ENCODE measurements at places on chromosomes 7 and 10.
A peak's percentile ranks its signal among the peaks of the same experiment; 100 is the strongest.

DNA sequence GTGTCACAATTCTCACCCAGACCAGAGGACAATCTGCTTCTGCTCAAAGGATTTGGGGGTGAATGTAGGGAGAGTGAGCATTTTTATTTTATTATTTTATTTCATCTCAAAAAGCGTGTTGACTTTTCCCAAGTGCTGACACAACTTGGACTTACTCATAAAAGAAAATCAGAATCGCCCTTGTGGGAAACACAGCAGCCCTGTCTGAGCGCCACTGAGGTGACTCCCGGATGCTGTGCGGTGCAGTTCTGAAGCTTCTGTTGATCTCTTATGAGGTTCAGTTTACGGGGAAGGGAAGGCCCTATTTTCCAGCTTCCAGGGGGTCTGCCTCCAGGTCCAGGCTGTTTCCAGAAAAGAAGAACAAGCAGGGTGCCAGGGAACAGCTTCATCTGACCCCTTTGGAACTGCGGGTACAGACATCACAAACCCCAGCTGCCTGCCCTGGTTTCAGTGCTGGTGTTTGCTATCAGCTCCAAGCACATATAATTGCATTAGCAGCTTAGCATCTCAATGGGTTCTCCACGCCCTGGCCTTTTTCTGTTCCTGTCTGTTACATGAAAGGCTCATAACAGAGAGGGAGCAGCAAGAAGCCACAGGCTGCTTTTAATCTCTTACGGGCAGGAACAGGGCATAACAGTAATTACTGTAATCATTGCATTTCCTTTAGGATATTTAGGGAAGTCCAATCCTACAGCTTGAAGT, 52.4 kb downstream of the PARP12 start:
- no peak for DNase-seq

- no peak for DNase-seq
These were observed 15.3 kb upstream of the MAPK8 start for GRCh38 chr10:48291190-48291589.

GRCh38 chr10:99937630-99938029, 72.1 kb downstream of the DNMBP start:
- no peak for DNase-seq

- no peak for DNase-seq
These were observed 7.1 kb upstream of the FAM107B start for GRCh38 chr10:14781763-14782162.

DNA sequence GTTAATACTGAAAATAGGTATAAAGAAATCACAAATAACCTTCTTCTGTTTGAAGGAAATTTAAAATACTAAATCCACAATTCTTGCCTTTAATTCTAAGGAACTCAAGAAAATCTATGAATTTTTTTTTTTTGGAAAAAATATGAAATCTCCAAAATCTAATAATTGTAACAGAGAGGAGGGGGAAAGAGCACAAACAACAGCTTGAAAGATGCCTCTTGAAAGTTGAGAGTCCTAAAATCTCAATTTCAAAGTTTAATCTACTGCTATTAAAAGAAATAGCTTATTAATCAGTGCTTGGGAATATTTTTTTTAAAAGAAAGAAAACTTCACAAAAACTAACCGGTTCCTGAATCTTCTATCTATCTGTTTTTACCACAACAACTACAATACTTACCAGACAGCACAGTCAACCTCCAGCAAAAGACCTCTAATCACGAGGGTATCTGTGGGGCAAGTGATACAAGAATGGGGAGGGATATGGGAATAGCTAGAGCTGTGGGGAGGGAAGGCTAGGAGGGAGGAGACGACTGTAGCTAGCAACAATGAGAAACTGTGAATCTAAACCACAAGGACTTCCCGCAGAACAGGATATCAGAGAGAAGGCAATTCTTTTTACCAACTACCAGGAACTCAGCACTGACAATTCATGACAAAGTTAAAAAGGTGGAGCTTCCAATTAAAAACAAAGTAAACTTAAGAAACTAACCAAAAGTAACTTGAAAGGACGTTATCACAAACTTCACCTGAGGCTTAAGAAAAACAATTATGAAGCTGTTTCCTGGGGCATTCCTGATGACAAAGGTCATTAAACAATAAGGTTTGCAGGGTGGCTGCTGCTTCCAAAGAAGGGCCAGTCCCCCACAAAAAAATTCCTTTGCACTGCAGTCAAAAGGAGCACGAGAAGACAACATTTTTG, at the start of gene USP54:
Gene USP54 (minus strand): TSS at position 462 of the 919 bp plus-strand sequence. CDS start 15,684 bp downstream, outside the sequence.
- DNase-seq, result peak; percentile 22

DNA sequence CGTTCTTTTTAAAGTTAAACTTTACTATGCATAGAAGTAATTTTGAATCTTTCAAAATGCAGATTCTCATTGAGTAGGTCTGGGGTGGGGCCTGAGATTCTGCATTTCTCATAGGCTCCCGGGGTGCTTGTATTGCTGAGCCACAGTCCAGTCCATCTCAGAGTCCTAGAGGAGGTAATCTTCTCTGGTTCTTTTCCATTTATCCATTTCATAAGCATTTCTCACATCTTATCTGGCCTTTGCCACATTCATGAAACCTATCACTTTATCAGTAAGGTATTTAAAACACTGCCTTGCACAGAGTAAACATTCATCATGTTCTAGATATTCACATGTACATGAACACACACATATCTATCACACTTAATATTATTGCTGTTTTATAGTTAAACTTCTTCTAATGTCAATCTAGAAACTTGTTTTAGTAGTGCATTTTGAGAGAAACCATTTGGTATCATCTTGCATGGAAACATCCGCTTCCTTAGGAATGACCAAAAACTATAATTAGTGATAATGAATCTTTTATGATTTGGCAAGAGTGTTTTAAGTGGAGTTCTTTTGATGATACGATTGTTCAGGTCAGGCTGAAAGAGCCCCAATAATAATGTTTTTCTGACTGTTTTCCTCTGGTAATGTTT, 12.0 kb downstream of the GNAI1 start:
- no peak for DNase-seq

GRCh38 chr7:72415586-72415985, 3.4 kb upstream of the CALN1 start:
- no peak for DNase-seq
